ENCODE measurements at places on chromosomes 6 and 20. TPM values are rescaled to one million over a fixed set of nuclear protein-coding genes. Genes with fewer than 3 reads are reported as not detected.

DNA sequence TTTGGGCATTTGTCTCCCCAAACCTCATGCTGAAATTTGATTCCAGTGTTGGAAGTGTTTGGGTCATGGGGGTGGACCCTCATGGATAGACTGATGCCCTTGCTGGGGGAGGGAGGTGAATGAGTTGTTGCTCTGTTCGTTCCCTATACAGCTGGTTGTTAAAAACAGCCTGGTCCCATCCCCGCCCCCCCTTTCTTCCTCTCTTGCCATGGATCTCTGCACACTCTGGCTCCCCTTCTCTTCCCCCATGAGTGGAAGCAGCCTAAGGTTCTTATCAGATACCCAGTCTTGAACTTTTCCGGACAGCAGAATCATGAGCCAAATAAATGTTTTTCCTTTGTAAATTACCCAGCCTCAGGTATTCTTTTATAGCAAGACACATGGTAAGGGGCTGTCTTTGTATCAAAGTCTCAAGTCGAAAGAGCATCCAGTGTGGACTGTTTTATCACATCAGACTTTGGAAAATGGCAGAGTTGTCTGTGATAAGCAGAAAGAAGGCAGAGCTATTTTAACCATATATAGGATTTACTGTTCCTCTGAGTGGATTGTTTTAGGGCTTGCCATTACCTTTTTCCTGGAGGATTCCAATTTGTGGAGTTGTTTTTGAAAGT lies 31.2 kb downstream of the SLC9A8 start:
- DNase-seq = no peak

DNA sequence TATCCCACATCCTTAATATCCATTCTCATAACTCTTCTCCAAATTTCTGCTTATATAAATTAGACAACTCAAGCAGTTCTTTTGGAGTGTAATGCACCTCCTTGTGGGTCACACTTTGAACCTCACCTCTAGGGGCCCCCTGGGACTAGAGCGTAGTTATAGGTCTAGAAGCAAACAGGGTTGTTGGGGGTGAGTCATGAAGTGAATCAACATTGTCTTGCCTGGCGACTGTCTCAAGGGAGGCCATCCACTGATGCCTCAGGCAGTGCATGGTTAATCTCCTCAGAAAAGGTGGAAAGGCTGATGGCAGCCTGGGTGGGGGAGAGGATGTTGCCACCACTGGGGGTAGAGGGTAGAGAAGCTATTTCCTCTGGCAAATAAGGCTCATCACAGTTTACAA lies 129.1 kb downstream of the TNFRSF21 start:
- DNase-seq = no peak

Gene OTOR
- not detected for total RNA-seq

Gene PLN
- not detected for total RNA-seq

Gene SLC35F1
- 0.08 TPM for total RNA-seq

Measured in activated naive CD8-positive, alpha-beta T cell treated with anti-CD3 and anti-CD28 coated beads for 36 hours (primary cell).